Stimulated activated CD8-positive, alpha-beta memory T cell treated with anti-CD3 and anti-CD28 coated beads, Interleukin-7, amount 100 ng/mL, for 4 hours (primary cell): ENCODE measurements at places on chromosomes 4 and X.

GRCh38 chr4:124060261-124060918, 652.1 kb downstream of the ANKRD50 start:
- DNase-seq: no peak

- DNase-seq: no peak
These were observed 35.1 kb upstream of the PPP2R3B start for GRCh38 chrX:421646-422391.

GRCh38 chrX:13938051-13938828, 91.5 kb downstream of the GEMIN8 start:
- no peak for DNase-seq

DNA sequence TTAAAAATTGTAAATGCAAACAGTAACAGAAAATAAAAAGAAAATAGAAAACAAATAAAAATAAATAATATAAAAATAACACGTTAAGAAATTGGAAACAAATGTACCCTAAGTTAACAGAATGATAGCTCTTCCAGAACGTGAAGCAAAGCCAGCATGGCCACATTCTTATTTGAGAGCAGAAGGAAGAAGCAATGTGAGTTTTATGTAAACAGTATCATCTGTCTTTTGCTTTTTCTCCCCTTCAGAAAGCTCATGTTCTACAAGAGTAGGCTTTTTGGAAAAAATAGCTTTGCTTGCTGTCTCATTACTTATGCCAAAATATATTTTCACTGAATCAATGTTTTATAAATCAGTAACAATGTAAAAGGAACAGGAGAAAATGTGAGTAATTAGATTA, 18.7 kb downstream of the NPY2R start:
- DNase-seq: no peak

GRCh38 chr4:153788051-153788412, 851 bp downstream of the SFRP2 start:
- DNase-seq: no peak

DNA sequence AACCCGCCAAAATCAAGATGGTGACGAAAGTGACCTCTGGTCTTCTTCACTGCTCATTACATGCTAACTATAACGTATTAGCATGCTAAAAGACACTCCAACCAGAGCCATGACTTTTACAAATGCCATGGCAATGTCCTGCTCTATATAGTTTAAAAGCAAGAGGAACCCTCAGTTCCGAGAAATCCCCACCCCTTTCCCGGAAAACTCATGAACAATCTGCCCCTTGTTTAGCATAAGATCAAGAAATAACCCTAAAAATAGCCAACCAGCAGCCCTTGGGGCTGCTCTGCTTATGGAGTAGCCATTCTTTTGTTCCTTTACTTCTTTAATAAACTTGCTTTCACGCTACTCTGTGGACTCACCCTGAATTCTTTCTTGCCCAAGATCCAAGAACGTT, 463.5 kb upstream of the FAM241A start:
- no peak for DNase-seq

DNA sequence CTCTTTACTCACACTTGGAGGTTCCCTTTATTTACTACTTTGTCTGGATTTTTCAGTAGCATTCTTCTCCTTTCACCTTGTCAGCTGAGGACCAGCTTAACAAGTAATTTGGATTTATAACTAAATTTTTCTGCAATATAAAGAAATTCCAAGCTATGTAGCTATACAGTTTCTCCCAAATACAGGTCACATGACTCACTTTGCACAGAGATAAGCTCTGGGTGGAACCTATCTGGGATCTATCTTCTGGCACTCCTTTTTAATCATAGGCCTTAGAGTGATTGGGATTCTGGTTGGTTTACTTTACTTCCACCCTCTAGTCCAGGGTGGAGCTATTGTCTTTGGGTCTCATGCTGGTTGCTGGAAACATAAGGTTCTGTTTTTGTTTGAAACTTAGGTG, 34.9 kb upstream of the STK26 start:
- no peak for DNase-seq

DNA sequence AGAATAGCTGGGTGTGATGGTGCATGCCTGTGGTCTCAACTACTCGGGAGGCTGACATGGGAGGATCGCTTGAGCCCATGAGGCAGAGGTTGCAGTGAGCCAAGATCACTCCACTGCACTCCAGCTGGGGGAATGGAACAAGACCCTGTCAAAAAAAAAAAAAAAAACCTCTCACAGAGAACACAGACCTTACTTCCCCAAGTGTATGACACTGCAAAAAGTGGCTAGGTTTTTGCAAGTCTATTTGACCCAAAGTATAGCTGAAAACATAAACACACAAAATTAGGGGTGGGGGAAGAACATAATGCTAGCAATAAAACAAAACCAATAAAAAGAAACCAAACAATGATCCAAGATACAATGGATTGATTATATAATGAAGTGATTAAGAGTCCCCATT, 6.7 kb downstream of the LAMP2 start:
- no peak for DNase-seq

DNA sequence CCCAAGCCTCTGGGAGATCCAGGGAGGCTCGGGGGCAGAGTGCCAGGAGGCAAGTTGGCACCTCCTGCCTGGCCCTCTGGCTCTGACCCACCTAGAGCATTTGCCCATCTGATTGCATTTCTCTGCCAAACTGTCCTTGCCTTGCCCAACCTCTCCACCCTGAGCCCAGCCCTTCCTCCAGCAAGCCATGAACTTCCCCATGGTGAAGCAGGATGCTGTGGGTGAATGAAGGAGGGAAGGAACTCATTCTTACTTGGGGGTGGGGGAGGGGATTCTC, 9.3 kb upstream of the CNGA2 start:
- DNase-seq: no peak

GRCh38 chrX:2766906-2767305, 15.1 kb downstream of the XG start:
- DNase-seq: no peak

DNA sequence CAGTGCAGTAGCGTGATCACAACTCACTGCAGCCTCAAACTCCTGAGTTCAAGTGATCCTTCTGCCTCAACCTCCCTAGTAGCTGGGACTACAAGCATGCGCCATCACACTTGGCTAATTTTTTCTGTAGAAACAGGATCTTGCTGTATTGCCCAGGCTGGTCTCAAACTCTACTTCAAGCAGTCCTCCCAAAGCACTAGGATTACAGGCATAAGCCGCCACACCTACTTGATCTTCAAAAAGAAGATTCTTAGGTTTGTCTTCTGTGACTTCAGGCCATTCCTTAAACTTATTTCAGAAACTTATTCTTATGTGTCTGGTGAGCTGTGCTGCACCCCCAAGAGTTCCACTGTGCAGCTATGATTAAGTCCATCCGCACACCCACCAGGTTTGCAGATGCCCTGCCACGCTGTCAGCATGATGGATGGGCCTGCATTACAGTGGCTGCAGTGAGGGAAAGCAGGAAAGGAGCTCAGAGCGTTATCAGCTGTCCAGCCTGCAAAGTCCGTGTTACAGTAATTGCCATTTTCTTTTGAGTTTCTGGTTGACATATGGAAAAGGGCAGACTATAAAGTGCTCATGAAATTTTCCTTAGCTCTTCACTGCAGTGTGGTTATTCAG, 146.6 kb downstream of the AASDH start:
- DNase-seq: no peak

GRCh38 chr4:185016946-185017758, 1.1 kb upstream of the HELT start:
- DNase-seq: no peak

DNA sequence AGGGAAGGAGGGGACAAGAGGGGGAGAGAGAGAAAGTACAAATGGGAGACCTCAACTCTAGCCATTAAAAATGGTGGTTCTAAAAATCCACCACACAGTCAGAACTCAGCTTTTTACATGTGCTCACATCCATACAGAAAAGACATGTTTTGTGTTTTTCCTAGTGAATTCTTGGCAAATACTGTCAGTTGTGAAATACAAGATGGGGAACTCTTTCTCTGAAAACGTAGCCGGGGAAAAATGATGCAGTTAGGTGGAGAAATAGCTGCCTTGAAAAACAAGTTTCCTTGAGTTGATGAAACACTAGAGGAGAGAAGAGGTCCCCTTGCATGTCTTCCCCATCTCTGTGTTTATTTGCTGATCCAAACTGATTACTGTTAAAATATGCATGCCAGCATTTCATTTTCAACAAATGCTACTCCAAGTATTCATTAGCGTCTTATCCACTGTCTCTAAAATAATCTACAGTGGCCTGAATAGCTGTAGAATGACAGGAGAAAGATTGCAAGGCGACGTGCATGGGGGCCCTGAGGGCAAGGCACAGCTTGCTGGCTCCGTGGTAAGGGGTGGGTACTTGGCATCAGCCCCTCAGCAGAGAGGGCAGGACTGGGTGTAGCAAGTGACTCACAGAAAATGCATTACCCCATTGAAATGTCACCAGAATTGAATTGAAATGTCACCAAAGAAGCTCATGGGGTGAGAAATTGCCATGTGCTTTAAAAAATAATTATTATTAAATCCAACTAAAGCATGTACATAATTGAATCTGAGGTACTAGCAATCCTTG, 48.1 kb upstream of the TBL1X start:
- no peak for DNase-seq

DNA sequence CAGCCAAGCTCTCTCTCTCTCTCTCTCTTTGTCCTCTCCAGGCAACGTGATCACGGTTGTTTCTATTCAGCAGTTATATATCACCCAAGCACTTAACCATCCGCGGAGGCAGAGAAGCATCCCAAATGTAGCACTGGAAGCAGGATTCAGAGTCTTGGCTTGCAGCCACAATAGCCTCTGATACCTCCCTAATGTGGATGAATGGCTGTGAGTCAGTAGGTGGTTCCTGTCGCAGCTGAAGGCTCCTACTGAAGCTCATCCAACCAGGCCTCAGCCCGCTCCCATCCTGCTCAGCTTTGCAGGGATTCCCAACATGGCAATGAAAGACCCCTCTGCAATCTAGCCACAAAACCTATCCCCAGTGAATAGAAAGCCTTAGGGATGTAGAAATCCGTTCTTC, 5.1 kb downstream of the HS6ST2 start:
- no peak for DNase-seq

DNA sequence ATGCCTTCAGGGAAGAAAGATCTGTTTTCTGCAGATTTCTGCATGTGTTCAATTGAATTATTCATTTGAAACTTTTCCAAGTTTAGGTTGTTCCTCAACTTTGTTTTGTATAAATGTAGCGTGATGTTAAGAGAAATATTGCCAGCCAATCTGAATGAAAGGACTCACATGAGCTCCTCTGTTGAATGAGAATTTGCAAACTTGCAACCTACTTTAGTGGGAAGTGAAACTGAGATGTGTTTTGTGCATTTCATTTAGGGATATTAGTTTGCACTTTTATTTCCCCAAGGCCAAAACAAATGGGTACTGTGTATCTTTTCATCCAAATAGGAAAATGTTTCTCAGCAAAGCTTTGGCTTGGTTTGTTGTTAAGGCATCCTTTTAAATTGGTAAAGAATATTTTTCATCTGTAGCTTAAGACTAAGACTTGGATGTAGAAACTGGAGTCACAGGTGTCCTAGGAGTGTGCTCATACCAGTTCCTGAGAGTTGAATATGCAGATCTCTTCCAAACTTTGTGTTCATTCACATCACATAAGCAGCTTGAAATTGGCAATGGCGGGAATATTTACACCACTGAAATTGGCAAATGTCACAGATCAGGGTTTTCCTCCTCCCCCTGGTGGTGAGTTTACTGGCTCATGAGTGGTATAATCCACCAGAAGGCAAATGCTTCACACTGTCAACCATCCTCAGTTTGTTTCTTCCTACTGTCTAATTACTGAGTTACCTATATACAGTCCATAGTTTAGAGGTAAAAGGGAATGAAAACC, 193.6 kb upstream of the BANK1 start:
- DNase-seq: no peak

DNA sequence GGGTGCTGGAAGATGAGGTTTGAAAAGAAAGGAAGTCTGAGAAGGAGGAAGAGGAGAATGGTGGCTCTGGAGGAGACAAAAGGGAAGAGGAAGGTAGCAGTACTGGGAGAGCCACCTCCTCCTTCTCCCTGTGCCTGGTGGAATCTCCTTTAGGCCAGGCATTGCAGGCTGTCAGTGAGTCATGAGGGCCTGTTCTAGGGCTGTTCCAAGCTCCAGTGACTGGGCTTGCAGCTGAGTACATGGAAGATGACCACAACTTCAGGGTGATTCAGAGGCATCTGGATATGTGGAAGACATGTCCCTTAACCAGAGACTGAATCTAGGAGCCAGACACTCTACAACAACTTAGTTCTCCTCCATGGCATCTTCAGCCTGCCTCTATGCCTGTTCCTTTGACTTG, 107.8 kb downstream of the EFNB1 start:
- DNase-seq: no peak

DNA sequence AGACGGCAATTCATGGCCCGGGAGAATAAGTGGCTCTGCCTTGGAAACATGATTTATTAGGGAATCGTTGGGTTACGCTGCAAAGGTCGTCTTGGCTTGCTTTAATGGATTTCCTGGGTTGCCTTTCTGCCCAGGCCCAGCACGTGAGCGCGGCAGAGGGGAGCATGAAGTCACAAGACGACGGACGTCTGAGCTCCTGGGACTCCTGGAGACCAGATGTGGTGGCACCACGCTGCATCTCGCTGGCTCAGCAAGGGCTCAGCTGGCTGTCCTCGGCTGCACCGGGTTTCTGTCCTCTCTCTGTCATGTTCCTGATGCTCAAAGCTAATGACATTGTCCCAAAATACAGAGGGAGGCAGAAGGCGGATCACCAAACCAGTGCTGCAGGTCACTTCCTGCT, 61.2 kb downstream of the C4orf50 start:
- DNase-seq: no peak

GRCh38 chr4:7343081-7343655, 91.6 kb downstream of the PSAPL1 start:
- DNase-seq: no peak
